SHP77 treated with DMSO at 0.1 percent for 48 hours (cell line): ENCODE measurements at places on chromosomes 1 and 21.

DNA sequence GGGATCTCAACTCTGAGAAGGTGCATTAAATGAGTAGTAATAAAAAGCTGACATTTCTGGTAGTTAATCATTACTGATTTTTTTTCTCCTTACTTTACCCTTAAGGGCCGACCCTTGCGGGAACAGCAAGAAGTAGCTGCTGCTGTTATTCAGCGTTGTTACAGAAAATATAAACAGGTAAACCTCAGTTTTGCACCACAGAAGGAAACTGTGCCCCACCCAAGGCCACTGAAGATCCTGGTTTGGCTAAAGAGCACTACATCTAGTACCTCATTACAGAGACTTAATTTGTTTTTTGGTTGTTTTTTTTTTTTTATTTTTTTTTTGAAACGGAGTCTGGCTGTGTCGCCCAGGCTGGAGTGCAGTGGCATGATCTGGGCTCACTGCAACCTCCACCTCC lies 23.5 kb upstream of the VAMP3 start:
- DNase-seq, result no peak

DNA sequence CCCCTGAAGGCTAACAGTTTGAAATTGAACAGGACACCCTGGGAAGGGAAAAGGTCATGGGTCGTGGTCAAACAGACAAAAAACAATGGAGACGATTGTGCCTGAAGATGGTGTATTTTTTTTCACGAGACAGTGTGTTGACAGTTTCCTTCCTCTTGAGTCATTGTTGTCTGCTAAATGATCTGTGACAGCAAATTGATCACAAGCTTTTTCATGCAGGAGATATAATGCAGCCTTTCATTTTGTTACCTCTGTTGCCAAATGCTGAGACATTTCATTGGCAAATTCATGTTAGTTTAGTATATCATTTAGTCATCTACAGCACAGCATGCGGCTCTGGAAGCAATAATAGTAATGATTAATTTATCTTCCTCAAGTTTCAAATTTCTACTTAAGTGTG lies 27.7 kb downstream of the UBE2U start:
- DNase-seq, result no peak

- DNase-seq, result no peak
Observed at GRCh38 chr1:62196086-62196690, 1.5 kb downstream of the L1TD1 start.

GRCh38 chr1:84402501-84402900 lies 4.2 kb downstream of the DNASE2B start:
- DNase-seq, result no peak

DNA sequence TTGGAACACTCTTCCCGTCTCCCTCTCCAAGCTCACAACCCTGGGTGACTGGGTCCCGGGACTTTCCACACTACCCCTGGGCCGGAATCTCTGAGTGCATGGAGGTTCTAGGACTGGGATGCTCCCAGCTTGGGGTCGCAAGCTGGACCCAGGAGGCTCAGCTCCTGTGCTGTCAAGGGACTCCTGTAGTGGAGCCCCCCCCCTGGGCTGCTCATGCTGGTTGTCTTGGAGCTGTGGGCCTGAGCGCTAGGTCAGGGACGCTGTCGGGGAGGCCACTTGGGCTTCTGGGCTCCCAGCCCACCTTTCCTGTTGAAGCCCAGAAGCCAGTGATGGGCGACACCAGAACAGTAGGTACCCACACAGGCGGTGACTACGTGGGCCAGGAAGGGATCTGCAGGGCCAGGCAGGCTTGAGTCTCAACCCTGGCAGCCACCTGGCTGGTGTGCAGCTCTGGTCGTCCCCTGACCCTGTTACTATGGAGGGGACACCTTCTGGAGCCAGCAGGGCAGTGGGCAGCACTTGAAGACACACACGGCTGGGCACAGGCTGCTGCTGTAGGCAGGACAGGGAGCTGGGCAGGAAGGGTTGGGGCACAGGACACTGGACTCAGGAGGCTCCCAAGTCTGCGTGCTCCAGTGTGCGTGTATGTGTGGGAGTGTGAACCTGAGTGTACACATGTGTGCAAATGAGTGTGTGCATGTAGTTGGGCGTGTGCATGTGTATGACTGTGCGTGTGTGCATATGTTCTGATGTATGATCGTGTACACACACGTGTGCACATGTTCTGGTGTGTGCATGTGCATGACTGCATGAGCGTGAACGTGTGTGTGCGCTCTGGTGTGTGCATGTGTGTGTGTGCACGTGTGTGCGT lies 3.0 kb downstream of the MMEL1 start:
- no peak for DNase-seq

DNA sequence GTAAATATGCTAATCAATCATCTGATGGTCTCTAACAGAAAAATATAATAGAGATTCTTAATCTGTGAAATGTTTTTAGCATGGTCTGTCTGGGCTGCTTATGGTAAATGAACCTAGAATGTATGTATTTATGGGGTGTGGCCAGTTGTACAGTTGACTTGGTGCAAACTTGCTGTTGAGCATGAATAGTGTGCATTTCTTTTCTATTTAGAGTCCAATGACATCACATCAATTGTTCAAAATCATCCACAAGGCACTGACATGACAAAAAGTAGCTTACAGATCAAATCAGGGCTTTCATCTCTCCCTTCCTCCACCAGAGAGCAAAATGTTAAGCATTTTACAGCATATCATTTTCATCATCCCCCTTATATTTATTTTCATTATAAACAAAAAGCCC lies 1010.3 kb downstream of the KCNT2 start:
- no peak for DNase-seq

DNA sequence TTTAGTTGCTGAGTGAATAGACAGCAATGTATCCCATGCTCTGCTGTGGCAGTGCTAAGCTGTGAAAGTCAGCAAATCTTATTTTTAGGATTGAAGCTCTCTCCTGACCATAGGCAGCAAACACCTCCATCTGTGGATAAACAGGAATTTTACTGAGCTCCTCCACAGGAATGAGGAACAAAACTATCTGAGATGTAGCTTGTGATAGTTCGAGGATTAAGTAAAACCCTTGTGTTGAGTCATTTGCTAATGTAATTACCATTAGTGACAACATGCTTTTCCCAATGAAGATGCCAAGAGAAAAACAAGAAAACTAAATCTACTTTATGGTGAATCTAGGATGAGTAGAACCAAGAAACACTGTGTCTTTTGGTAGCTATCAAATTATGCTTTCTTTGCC lies 122.7 kb downstream of the CLEC20A start:
- no peak for DNase-seq
